ENCODE measurements at places on chromosomes 7 and 10.

DNA sequence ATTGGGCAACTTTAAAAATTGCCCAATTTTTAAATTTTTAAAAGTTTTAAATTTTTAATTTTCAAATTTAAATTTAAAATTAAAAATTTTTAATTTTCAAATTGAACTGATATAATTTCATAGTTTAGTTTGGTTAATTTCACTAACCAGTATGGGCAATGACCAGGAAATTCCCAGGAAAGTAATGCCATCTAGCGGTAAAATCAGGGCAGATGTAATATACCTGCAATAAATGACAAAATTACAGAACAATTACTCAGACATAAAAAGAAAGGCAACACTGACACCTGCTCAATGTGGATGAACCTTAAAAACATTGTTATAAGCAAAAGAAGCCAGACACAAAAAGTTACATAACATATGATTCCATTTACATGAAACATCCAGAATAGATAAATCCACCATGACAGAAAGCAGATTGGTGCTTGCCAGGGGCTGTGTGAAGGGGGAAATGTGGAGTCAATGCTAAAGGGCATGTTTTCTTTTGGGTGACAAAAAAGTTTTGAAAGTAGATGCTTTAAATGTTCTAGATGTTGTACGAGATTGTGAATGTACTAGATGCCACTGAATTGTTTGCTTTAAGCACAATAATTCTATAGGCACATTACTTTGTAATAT is 28.6 kb upstream of the SLC16A12 start:
- DNase-seq, result no peak

DNA sequence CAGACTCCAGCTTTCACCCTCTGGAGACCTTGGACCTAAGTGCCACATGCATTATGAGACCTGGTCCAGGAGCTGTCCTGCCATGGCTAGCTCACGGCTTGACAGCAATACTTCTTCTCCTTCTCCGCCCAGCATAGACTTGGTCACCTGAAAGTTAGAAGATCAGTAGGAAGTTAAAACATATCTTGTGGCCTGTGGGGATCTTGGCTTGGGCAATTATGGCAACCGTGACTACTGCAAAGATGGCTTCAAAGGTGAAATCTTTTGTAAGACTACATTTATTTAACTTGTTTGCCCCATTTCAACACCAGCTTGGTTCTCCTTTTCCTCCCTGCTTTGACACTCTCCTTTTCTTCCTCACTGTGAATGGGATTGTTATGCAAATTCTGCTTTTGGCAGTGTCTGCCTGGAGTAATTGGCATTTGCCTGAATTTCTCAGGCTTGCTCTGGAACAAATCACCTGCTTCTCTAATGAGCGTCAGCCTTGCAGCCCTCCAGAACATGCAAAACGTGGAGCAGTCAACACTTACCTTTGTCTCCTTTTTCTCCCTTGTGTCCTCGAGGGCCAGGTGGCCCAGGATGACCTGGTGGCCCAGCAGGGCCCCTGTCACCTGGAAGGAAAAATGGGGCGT is 53.4 kb downstream of the COL17A1 start:
- no peak for DNase-seq

DNA sequence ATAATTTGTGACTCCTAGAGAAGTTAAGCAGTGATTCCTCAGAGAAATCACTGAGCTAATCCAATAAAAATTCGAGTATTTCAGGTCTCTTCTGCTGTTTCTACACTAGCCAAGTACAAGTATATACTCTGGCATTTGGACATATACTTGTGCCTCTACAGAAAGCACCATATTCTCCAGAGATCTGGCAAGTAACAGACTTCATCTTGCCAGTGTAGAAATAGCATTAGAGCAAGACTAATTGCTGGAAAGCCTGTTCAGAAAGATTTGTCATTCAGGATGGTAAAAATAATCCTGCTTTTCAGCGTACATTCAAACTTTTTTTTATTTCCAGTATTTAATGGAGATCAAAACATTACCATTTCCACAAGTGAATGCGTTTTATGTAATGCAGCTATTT is 410.8 kb upstream of the ETV1 start:
- no peak for DNase-seq

DNA sequence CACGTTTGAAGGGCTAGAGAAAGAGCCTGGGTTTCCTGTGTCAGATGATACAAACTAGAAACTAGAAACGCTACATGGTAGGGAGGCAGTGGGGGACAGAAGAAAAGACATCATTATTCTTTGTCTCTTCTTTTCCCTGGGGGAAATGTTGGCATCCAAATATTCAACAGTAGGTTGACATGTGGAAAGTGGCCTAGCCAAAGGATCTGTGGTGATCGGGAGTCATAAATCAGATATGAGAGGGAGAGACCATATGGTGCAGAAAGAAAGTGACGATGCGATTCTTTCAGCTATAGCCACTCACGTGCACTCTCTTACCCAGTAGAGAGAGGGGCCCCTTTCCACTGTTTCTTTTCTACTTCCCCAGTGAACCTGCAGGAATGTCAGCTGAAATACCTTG is 964.7 kb downstream of the LRMDA start:
- no peak for DNase-seq

DNA sequence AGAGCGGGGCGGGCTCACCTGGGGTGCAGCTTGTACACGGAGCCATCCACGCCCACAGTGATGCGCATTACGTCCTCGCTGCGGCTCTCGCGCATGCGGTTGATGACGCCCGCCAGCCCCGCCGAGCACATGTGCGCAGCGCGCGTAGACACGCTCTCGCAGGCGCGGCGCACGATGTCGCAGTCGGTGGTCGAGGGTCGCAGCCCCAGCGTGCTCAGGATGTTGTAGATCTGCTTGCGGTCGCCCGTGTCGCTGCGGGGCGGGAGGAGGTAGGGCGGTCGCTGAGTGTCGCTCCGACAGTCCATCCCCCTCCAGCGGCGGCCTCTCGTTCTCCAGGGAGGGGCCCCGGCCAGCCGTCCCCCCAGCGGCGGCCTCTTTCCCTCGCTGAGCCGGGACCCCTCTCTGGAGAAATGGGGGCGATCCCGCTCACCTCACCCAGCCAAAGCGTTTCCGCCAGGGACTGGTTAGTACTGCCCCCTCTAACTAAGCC is 4.4 kb upstream of the MYL7 start:
- DNase-seq, result no peak

GRCh38 chr7:132972745-132973144 is 109.1 kb downstream of the CHCHD3 start:
- no peak for DNase-seq

DNA sequence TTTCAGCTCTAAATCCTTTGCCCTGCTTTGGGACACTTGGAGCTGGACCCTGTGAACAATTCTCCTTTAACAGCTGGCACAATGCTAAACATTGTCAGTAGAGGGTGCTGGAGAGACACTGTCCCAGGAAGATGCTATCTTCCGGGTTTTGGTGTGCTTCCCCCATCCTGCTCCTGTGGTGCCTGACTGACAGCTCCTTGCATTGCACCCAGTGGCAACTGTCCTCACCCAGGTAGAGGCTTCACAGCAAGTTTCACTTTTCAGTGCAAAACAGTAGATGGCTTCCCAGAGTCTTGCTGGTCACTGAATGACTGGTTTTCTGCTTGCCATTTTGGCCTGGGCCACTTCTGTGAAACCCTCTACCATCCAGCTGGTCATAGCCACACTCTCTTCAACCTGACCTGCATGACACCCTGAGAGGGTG is 77.3 kb downstream of the CDC14C start:
- DNase-seq, result no peak

DNA sequence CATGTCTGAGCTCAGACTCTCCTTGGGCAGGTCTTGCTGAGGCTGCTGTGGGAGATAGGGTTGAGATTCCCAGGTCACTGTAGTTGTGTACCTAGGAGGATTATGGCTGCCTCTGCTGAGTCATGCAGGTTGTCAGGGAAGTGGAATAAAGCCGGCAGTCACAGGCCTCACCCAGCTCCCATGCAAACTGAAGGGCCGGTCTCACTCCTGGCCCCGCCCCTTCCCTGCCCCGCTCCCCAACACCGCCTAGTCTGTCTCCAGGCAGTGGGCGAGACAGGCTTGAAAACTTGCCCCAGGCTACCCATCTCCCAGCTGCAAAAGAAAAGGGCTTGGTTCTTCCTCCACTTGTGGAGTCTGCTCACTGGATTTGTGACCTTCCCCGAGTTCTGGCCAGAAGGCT is 41.6 kb upstream of the SDHAF3 start:
- no peak for DNase-seq

DNA sequence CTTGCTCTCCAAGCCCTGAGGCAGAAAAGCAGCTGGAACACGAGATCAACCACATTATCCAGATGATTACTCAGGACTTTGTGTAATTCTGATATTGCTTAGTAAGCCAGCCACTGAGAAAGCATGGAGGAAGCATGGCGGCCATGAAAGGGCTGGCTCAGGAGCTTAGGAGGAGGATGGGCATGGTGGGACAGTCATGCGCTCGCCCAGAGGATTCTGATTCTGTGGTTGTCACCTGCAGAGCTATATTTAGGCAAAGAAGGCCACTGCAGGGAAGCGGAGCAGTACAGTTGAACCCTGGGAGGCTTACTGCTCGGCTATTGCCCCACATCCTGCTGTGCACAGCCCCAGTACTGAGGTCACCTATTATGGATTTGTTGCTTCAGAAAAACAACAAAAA is 128.8 kb upstream of the DNAJB12 start:
- no peak for DNase-seq

DNA sequence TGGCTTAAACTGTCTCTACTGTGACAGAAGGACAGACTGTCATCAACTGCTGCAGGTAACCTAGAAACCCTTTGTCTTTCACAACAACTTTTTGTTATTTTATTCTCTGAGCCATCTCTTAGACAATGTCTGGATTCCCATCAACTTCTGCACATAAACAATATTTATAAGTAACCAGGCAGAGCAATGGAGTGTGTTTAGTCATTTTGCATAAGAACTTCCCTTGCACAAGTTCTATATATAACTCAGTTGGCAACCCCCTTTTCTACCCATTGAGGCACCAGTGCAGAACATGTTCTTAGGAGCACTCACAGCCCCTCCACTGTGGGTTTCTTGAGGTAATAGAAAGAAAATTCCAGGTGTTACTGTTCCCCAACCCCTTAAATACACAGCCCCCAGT is 65.0 kb upstream of the IL6 start:
- DNase-seq, result no peak

DNA sequence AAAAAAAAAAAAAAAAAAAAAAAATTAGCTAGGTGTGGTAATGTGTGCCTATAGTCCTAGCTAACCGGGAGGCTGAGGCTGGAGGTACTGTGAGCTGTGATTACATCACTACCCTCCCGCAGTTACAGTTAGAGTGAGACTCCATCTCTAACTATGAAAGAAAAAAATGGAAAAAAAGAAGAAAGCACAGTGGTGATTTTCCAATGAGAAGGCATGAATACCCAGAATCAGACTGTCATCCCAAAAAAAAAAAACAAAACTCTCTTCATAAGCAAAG is 269.9 kb upstream of the MKLN1 start:
- DNase-seq, result no peak

- DNase-seq, result no peak
Measured at GRCh38 chr7:2487586-2488271, 11.5 kb upstream of the GRIFIN start.

DNA sequence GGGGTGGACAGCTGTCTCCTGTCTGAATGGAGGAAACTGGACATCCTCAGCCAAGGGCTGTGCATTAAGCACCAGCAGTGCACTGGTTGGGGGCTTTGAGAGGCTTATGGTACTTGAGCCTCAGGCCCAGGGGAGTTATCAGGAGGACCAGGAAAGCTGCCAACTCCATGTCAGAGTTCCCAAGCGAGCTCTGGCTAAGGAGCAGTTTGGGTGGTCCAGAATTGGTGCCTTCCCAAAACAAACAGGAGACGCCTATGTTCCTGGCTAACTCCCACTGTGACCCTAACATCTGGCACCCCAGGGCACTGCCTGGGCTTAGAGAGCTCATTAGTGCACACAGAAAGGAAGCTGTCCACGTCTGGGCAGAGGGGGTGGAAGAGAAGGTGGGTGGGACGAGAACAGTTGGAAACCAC is 408.6 kb upstream of the NPVF start:
- DNase-seq, result no peak
